ENCODE measurements at places on chromosomes 7 and 10.
A peak's percentile ranks its signal among the peaks of the same experiment; 100 is the strongest.

- DNase-seq: no peak
Measured at GRCh38 chr7:75995996-75996395, 1.6 kb upstream of the TMEM120A start.

DNA sequence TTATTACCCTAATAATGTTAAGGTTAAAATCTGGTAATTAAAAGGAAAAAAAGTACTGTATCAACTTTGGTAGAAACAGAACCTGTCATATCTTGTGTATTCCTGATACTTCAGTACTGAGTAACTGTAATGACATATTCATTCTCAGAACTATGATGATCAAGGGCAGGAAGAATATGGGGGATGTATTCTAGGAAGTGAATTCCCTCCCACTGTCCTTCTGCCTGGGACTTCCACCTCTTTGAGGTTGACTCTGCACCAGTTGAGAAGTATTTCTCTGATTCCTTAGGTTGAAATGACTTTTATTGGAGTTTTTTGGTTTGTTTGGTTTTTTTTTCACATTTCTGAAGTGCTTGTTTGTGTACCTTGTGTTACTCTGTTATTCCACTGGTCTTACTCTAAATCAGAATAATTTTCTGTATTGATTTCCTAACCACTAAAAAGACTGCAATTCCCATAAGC lies 36.9 kb downstream of the WASL start:
- peak; percentile 12 for DNase-seq

DNA sequence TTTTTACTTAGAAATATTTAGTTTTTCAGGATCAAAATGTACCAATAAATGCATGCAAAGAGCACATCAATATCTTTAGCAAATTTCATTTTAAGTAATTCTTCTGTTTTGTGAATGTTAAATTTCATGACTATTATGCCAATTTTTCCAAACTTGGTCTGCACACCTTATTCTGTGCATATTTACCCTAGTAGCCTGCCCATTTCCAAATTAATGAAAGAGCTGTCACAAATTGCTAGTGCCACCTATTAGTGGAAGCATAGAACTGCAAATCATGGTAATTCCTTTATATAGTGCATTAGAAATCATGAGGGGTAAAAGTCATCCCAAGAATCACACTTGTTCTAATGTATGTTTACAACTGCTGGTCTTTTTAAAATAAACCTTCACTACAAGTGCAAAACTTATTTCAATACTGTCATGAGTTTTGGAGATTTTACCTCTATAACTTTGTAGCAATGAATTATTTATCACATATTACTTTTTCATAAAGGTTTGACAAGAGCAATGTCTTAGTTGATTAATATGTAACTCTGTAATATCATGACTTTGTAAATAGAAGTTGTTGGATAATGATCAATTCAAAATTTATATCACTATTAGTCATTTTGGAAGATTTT lies 5.7 kb downstream of the SEMA3A start:
- DNase-seq: no peak

DNA sequence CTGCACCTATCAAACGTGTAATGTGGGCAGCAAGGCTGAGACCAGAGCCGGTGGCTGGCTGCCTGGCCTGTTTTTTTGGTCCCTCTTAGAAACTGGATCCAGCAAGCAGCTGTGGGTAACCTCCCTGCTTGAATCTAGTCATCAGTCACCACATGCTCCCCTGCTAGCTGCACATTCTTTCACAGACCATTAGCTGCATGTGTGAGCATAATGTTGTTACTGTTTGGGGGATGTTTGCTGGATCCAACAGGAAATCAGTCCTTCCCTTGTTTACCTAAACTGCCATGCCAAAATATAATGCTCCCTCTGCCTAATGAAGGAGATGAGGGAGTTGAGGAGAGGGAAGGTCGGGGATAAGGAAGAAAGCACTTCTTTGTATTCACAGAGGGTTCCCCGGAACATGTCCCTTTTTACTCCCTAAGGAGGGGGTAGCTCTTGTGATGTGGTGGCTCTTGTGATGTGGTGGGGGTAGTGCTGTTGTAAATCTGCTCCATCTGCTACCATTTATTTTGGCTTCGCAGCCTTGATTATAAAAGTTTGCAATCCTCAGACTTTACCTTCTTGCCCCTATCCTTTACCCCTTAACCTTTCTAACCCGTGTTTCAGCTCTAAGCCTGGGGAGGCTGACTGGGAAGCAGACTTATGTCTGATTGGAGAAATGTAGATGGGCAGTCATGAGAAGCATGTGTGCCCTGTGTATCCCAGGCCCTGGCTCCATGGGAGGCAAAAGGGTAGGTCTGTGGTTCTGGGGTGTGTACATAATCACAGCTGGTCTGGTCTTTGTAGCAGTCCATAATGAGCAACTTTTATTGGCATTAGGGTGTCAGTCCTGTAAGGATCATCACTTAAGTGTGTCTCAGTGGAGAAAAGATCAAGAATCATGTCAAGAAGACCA lies 20.8 kb downstream of the LOXL4 start:
- DNase-seq: no peak

DNA sequence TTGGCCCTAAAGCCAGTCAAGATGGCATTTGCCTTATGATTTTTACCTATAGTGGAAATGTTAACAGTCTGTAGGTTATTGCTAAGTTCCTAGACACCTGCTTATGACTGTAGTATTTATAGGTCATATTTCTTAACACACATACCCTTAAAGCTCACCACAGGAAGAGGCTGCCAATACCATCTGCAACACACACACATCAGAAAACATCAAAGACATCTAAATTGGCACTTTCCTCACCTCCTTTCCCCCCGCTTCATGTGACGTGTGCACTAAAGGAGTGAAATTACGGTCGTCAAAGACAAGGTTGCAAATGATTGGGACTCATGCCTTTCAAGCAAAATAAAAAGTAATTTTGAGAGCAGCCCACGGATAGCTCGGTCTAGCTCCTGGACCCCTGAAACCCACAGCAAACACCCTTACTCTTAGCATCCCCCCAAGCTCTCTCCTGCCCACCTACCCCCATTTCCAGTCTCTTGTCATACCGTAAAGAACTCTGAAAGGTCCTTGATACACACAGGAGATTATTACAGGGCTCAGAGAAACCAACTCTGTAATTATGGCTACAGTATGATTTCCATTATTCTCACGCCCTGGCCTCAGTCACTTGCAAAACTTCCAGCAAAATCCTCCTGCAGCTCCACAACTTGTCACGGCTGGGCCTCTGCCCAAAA lies 90.5 kb downstream of the PLXNA4 start:
- no peak for DNase-seq

GRCh38 chr7:141220263-141220880 lies 146.5 kb downstream of the TMEM178B start:
- no peak for DNase-seq

DNA sequence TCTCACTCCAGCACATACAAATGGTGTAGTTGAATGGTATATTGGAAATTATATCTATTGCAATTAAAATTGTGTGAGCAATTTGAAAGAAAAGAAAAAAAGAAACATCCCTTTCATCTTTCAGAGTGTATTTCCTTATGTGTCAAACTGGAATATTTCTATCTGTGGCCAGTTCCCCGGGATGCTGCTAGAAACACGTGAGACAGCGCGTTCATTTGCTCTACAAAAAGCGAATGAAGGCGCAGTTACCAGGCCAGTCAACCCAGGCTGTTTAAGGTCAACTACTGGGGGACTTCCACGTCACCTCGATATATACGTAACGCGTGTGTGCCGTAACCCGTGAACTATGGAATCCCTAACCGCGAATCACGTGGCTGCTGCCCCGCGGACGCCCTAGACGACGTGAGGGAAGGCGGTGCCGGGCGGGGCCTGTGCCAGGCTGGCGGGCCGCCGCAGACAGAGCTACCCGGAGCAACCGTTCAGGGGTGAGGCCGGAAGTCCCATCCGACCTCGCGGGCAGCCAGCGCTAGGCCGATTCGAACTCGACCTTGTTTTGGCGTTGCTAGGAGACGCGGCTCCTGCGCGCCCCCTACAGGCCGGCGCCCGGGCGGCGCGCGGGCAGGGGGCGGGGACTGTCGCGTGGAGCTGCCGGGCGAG lies 1.1 kb upstream of the ARL4A start:
- DNase-seq: peak; percentile 90

DNA sequence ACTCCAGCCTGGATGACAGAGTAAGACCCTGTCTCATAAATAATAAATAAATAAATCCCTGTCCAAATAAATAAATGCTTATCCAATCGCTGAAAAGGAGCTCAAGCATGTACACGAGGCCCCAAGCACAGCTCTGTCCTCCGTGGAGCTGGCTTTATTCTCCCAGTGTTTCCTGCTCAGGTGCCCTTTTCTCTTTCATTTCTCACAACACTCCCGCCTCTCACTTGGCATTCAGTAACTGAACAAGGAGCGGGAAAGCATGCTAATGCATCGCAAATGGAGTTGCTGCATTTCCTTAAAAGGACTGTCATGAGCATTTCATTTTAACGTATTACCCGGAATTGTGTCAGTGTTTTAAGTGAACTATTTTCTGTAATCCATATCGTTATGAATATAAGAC lies 210.9 kb upstream of the C7orf33 start:
- no peak for DNase-seq

DNA sequence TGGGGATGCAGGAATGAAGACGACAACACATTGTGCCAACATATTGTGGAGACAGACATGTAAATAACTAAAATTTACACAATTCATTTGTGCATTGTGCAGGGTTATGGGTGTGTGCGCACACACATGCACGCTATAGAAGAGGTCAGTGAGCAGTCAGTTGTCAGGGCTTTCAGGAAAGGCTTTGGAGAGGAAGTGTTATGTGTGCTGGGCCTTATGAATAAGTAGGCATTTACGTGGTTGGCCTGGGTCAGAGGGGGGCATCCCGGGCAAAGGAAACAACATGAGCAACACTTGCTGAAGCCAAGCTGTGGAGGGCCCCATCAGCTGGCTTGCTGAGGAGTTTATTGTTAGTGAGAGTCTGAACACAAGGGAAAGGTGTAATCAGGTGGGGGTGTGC lies 4.1 kb downstream of the PRXL2A start:
- DNase-seq: no peak

DNA sequence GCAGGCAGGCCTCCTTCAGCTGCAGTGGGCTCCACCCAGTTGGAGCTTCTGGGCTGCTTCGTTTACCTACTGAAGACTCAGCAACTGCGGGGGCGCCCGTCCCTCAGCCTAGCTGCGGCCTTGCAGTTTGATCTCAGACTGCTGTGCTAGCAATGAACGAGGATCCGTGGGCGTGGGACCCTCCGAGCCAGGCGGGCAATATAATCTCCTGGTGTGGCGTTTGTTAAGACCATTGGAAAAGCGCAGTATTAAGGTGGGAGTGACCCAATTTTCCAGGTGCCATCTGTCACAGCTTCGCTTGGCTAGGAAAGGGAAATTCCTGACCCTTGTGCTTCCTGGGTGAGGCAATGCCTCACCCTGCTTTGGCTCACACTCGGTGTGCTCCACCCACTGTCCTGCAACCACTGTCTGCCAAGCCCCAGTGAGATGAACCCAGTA lies 159.2 kb upstream of the FOXP2 start:
- no peak for DNase-seq

DNA sequence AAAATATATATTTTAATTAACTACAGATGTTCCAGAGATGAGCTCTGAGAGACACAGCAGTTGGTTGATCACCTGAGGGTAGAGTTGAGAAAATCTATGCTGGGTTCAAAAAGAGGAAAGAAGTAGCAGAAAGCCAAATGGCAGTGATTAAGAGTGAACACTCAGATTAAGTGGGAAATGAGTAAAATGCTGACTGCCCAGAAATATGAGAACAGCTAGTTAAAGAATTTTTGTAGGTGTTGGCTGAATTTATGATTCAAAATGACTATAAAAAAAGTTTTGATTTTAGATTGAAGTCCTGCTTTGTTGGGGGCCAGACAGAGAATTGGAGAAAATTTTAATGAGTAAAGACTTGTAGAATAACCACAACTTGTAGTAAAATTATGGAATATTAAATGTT lies 9.8 kb downstream of the TCTN3 start:
- no peak for DNase-seq
